ENCODE measurements at places on chromosomes 5 and 9.

- DNase-seq = peak; percentile 75
These were observed 351.0 kb downstream of the PRELID2 start for GRCh38 chr5:145484158-145484557.

GRCh38 chr5:111927191-111927590 is 170.2 kb upstream of the NREP start:
- peak; percentile 40 for DNase-seq

- DNase-seq = no peak
These were observed 15.1 kb upstream of the CXCL14 start for GRCh38 chr5:135593886-135594285.

- DNase-seq = peak; percentile 27
These were observed 14.4 kb upstream of the CEP78 start for GRCh38 chr9:78221425-78221824.

- DNase-seq = no peak
These were observed 154.5 kb downstream of the ADAMTS12 start for GRCh38 chr5:33737284-33737683.

DNA sequence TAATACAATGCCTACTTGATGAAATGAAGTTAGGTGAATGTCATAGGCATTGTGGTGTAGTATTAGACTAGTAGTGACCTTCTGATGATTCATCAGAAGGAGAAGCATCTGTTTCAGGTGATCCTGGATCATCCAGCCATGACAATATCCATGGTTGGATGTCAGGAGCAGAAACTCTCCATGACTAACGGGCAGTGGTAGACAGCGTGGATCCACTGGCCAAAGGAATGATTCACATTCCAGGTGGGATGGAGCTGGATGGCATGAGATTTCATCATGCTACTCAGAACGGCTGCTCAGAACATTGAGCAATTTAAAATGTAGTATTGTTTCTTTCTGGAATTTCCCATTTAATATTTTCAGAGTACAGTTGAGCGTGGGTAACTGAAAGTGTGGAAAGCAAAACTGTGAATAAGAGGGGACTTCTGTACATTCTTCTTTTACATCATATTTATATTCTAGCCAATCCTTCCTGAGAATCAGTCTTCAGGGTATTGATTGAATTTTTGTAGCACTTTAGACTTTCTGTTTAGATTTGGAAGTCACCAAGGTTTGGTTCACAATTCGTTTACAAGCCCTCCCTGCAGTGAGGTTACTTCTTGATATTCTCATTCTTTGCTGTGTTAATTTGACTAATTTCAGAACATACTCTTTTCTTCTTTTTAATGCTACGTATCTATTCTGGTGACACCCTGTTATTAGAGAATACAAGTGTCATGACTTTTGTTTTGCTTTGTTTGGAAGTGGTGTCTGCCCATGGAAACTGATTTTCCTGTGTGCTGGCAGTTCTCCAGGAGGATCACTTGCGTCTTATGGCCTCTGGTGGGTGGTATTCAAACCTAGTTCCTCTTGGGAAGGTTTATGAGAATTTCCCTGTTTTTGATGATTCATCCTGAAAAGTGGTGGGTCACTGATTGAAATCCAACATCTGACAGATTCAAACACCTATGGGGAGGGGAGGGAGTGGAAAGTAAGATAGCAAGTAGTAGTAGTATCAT is 12.2 kb upstream of the CLINT1 start:
- DNase-seq = peak; percentile 79

DNA sequence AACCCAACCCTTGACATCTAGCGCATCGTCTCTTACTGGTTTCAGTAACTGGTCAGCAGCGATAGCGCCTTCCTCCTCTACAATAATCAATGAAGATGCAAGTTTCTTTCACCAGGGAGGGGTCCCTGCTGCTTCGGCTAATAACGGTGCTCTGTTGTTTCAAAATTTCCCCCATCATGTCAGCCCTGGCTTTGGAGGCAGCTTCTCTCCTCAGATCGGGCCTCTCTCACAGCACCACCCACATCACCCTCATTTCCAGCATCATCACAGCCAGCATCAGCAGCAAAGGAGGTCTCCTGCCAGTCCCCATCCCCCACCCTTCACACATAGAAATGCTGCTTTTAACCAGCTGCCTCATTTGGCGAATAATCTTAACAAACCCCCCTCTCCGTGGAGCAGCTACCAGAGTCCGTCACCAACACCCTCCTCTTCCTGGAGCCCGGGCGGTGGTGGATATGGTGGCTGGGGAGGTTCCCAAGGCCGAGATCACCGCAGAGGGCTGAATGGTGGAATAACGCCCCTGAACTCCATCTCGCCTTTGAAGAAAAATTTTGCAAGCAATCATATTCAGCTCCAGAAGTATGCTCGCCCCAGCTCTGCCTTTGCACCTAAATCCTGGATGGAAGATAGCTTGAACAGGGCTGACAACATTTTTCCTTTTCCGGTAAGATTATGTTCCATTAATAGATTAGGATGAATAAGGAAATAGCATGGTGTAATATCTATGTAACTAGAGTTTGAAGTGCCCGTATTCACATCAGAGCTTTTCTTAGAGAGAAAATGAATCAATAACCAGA is 2.2 kb downstream of the CPEB4 start:
- peak; percentile 10 for DNase-seq

- DNase-seq = no peak
These were observed 81.2 kb upstream of the APC start for GRCh38 chr5:112656451-112656850.

GRCh38 chr5:98069876-98070512 is 703.5 kb upstream of the RGMB start:
- peak; percentile 31 for DNase-seq

DNA sequence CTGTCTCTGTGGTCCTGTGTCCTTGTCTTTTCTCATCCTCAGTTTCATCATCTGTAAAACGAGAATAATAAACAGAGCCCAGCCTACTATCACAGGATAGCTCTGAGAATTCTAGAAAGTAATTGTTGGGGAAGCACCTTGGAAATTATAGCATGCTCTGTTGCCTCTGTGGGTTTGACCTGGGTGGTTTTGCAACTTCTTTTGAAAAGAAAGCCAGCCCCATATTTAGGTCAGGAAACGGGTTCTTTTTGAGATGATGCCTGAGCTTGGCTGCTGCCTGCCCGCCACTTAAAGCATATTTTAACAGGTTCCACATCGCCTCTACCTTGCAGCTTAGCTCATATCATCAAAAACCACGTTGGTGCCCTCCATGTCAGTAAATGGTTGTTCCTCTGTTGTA is 111.1 kb downstream of the TLR4 start:
- DNase-seq = no peak

DNA sequence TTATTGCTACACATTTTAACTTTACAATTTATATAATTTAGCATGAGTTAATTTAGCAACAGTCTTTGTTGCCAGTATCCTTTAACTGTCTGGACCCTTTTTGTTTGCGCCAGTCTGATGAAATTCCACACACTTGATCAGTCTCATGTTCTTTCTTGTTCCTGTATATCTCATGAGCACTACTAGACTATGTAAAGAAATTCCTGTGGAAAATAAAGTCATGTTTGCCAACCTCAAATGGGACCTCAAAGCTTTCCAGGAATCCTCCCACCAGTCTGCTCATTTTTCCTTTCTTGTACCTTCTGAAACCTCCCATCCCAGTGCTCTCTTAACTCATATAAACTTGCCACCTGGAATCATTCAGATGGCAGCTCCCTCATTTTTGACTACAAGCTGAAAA is 8.0 kb downstream of the DMXL1 start:
- peak; percentile 67 for DNase-seq

- no peak for DNase-seq
These were observed 9.5 kb downstream of the GRHPR start for GRCh38 chr9:37432020-37432419.

DNA sequence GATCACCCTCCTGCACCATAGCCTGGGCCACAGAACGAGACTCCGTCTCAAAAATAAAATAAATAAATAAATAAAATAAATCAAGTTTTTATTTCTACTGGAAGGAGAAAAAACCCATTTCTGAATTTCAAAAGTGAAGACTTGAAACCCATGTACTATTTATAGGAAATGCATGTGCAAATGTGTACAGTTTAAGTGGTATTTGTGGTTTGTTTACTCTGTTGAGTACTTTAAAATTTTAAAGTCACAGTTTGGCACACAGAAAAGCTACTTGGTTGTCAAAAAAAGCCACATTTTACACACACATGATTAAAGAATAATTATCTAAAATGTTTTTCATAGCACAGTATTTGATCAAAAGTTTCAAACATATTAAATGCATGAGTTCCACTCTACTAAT is 43.6 kb downstream of the NR3C1 start:
- no peak for DNase-seq

GRCh38 chr5:142386137-142387023 is 61.6 kb upstream of the SPRY4 start:
- DNase-seq = no peak

DNA sequence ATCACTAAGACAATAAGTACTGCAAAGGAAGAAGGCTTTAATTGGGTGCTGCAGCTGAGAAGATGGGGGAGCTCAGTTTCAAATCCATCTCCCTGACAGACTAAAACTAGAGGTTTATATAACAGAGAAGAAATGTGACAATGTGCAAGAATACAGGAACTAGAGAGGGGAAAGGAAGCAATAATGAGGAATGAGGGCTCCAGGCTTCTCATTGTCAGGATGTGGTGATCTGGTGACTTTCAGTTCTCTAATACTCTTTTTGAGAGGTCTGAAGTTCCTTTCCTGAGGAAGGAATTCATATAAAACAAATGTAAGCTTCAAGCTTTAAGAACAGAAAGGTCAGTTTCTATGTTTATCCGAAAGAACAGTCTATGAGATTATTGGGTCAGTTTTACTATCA is 42.5 kb upstream of the SPATA31E1 start:
- DNase-seq = no peak

GRCh38 chr9:126558051-126558665 is 55.6 kb upstream of the LMX1B start:
- peak; percentile 23 for DNase-seq

DNA sequence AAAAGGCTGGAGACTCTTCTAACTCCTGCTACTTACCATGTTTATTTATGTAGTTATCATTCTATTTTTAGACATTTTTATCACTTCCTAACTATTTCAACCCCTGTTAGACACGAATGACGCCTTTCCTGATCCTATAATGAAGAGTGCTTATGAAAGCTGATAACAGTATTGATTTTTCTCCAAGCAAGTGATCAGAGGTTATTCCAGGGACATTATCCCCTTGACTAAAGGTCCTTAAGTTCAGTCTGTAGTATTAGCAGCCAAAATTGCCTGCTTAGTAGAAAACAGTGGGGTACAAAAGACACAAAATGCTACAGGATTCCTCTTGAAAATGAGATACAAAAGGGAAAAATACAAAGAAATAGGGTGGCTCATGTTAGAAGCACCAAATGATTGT is 235.6 kb downstream of the DNAH5 start:
- DNase-seq = no peak

DNA sequence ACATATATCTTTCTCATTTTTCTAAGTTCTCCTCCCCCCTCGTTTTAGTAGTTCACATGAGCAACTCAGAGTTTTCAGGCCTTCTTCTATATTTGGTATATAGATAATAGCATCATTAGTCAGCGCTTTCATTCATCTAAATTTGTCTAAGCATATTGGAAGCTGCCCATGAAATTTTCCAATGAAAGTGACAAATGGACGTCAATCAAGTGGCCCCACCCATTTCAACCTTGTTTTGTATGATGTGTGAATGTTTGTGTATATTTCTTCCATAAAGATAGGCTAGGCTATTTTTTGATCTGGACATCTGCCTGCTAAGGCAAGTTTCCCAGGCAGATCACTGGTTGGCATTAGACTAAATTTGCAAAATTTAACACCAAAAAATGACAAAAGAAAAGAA is 104.0 kb upstream of the SSBP2 start:
- no peak for DNase-seq

- no peak for DNase-seq
These were observed 32.9 kb upstream of the CNOT6 start for GRCh38 chr5:180461303-180461702.

DNA sequence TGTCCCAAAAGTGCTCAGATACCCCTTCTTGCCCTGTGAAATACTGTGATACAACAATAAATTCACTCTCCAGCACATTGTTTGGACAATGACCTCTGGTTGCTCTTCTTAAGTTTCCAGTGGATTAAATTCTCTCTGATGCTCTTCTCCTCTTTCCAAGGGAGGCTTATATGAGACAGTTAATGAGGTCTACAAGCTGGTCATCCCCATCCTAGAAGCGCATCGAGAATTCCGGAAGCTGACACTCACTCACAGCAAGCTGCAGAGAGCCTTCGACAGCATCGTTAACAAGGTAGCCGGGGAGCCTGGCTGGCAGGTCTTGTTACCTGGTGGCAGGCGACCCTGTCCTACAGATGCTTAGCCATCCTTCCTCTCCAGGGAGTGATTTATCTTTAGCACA is 226.5 kb downstream of the DOCK8 start:
- no peak for DNase-seq

DNA sequence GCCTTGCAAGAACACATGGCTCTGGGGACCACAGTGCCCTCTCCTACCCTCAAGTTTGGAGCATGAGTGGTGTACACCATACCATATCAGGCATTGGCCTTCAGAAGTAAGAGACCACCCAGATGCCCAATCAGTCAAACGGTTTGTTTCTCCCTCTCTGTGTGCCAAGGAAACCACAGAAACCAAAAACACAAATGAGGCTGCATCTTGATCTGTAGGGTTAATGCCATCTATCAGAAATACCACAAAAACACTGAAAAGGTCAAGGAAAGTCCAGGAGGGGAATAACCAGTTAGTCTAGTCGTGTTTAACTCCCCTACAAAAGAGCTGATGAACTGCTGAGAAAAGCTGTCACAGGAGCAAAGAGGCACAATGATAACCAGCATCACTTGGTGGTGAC is 78.4 kb downstream of the INSYN2B start:
- no peak for DNase-seq

DNA sequence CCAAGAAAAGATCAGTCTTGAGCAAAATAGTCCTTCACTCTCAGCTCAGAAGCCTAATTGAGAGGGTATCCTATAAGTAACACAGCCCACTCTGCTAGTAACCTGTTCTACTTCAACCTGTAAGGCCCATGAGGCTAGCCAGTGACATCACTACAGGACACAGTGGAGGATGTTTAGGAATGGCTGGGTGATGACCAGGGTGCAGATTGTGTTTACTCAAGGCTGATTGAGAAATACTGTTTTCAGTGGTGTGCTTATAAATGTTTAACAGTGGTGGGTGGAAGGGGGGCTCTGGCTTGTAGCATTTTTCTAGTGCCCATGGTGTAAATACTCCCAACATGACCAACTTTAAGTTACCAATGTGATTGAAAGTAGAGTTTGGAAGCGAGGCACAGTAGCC is 159.8 kb upstream of the CCDC152 start:
- no peak for DNase-seq

- DNase-seq = peak; percentile 55
These were observed at the start of gene CMBL for GRCh38 chr5:10307206-10308148. Gene CMBL, minus strand, starts transcription at chr5:10307902. Its CDS starts 17,140 bp downstream, at chr5:10290762.

DNA sequence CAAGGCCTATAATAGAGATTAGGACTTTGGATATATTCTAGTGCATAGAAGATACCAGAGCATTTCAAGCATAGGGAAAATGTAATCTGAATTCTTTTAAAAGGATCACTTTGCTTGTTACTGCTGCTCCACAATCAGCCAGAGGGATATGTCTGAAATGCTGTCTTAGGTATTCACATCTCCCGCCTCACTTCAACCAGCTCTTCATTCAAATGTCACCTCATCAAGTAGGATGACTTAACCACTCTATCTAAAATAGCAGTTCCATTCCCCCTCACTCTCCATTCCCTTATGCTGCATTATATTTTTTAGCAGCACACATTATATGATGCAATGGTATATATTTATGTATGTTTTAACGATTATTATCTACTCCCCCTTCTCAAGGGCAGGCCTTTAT is 500.3 kb upstream of the GRIA1 start:
- DNase-seq = no peak

GRCh38 chr5:106521701-106522100 is 1149.0 kb downstream of the EFNA5 start:
- DNase-seq = peak; percentile 66

GRCh38 chr9:123355761-123356431 is at the start of gene CRB2:
Gene CRB2, plus strand, starts transcription at chr9:123356197. Its CDS starts 64 bp downstream, at chr9:123356261.
- no peak for DNase-seq

Measured in fibroblast of skin of abdomen (primary cell).